HepG2 (cell line): ENCODE measurements at places on chromosomes 7 and 10. TPM values are rescaled to one million over a fixed set of nuclear protein-coding genes. Genes with fewer than 3 reads are reported as not detected.

- DNase-seq, result no peak
These were observed 362.9 kb downstream of the GFRA1 start for GRCh38 chr10:115909962-115910731.

DNA sequence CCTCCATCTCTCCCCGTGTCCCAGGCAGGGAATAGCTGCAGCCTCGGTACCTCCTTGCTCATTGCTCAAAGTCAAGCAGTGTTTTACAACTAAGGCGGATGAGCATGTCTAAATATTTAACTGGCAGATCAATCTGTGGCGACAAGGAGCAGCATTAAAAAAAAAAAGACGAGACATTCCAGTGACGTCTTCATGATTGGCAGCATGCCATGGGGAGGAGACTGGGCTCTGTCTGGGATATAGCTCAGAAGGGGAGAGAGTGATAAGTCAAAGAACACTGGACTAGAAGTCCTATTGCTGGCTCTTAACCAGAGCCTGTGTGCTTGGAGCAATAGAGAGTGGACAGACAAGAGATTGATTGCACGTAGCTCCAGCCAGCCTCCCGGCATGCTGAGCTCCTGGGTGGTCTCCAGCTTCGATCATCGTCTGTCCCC, 287.5 kb upstream of the PODXL start:
- DNase-seq, result no peak

DNA sequence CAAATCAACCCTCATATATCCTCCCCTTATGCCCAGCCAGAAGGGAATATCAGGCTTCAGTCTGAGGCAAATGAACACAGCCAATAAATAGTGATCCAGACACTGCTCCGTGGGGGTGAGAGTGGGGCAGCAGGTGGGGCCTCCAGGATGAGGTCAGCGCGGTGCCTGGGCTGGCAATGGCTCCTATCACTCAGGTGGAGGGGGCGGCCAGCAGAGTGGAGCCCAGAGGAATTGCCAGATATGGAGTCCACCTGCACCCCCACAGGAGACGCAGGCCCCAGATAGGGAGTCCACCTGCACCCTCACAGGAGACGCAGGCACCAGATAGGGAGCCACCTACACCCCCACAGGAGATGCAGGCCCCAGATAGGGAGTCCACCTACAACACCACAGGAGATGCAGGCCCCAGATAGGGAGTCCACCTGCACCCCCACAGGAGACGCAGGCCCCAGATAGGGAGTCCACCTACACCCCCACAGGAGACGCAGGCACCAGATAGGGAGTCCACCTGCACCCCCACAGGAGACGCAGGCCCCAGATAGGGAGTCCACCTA, 78.0 kb upstream of the PPP2R2D start:
- DNase-seq, result no peak

GRCh38 chr10:18830277-18830676, 171.0 kb downstream of the ARL5B start:
- no peak for DNase-seq

- peak; percentile 78 for DNase-seq
These were observed 73.9 kb downstream of the SH3PXD2A start for GRCh38 chr10:103781329-103782061.

DNA sequence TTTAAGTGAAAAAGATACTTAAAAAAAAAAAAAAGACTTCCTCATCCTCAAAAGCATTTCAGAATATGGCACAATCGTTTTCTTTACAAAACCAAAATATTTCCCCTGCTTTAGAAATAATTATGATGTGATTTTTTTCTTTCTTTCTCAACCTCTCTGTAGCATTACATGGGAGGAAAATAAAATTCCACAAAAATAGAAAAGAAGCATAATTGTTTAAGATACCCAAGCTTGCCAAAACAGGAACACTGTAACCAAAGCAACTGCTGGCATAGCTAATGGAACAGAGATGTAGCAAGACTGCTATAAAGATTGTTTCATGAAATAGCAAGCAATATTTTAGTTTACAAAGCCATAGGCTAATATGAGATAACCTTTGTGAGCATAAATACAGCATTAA, 75.6 kb upstream of the GPR22 start:
- no peak for DNase-seq

DNA sequence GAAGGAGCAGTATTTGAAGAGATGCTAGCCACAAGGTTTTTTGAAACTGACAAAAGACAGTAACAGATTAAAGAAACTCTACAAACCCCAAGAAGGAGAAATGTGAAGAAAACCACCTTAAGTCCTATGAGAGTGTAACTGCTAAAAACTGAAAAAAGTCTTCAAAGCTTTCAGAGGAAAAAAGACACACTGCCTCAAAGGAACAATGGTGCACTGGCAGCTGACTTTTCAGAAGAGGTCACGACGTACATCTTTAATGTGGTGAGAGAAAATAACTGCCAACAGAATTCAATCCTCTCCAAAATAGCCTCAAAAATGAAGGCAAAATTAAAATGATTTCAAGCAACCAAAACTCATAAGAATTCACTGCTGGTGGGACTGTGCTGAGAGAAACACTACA, 94.0 kb downstream of the VIPR2 start:
- DNase-seq, result no peak

DNA sequence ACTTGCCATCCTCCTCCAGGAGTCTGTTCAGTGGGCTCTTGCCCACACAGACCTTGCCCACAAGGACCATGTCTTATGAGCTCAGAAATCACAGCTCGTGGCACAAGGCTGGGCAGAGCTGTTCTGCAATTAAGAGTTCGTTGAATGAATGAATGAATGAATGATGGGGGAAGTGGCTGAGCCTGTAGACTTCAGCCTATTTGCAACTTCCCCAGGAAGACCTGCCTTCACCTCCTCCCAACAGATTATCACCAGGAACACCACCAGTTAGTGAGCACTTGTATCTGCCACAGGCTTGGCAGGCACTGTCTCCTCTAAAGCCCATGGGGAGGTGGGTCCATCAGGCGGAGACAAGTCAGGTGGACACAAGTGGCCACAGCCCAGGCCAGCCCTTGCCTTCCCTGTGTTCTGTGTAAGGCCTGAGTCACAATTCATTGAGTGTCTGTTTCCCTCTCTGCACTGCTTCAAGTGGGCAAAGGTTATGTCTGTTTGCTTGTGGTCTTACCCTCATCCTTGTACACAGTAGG, 1.8 kb upstream of the FGF8 start:
- no peak for DNase-seq

DNA sequence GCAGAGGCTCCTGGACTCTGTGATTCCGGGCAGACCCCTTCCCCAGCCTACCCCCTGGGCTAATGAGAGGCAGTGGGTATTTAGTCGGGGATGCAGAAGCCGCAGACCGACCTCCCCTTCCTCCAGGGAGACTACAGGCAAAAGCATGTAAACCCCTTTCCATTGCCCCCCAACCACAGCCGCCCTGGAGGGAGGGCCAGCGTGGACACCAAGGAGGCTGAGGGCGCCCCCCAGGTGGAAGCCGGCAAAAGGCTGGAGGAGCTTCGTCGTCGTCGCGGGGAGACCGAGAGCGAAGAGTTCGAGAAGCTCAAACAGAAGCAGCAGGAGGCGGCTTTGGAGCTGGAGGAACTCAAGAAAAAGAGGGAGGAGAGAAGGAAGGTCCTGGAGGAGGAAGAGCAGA, 39.0 kb upstream of the AGBL3 start:
- DNase-seq, result no peak

GRCh38 chr10:102418622-102419268, at the start of gene PSD:
TSS of gene PSD (minus strand) at chr10:102418785. CDS start at chr10:102417038, 1,747 bp downstream.
- no peak for DNase-seq

DNA sequence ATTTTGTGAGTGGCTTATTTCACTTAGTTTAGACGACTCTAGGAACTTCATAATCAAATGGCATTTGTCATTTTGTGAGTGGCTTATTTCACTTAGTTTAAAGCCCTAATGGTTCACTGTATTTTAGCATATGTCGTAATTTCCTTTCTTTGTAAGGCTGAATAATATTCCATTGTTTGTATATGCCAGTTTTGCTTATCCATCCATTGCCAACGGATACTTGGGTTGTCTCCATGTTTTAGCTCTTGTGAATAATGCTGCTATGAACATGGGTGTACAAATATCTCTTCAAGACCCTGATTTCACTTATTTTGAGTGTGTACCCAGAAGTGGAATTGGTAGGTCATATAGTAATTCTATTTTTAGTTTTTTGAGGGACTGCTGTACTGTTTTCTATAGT, 31.8 kb downstream of the DOCK1 start:
- no peak for DNase-seq

DNA sequence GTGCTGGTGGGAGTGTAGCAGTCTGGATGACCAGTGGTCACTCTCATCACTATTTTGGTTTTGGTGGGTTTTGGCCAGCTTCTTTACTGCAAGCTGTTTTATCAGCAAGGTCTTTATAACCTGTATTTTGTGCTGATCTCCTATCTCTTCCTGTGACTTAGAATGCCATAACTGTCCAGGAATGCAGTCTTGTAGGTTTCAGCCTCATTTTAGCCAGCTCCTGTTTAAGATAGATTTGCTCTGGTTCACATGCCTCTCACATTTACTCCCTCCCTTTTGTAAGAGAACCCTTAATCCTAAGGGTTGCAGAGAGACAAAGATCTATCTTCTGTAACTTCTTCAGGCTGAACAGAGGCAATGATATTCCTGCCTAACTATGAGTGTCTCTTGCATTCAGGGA, 51.2 kb upstream of the INHBA start:
- no peak for DNase-seq

DNA sequence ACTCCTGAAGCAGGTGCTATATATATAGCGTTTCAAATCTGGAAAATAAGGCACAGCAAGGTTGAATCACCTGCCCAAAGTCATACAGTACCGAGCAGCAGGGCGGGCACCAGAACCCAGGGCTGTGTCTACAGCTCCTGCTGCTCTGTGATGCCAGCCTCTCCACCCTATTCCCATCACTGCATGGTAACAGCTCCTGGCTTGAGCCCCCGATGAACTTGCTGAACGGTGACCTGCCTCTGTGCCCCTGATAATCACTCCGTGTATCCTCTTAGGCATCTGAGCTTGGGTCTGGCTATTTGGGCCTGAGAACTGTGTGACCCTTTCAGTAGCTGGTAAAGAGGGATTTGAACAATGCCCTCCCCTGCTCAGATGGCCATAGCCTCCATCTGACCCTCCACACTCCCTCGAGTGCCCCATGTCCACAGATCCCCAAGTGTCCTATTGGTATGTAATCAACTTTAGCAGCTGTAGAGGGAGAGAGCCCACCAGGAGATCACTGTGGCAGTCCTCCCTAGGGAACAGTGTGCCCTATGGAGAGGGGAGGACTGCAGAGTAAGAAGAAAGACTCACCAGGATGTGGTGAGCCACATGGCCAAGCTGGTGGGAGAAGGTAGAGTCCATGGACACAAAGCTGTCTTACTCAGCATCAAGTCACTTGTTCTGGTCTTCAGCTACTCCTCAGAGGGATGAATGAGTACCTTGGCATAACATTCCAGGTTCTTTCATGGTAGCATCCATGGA, 1.1 kb upstream of the ARHGAP22 start:
- DNase-seq, result no peak

DNA sequence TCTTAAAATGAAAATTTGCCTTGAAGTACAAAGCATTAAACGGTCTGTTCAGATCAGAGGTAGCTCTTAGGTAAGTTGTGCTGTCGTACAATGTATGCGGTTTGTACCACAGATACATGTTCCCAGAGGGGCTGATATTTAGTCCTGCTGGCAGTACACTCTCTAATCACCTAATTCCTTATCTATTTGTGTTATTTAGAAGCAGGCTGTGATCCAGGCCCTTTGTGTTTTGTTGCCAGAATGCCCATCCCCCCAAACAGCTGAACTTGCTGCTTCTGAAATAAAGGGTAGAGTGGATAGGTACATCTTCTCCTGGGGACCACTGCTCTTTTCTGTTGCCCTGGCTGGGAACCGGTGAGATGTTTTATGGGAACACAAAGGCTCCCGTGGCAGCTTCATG, 84.5 kb downstream of the SND1 start:
- no peak for DNase-seq

Gene THAP5
- polyA plus RNA-seq, result 3.6 and 4.0 TPM in 2 replicates

Gene RADIL
- 0.05 TPM in 2 replicates for polyA plus RNA-seq

Gene HABP2
- polyA plus RNA-seq, result 0.12 TPM in 2 replicates

Gene LRRC17
- polyA plus RNA-seq, result 0.66 and 0.67 TPM in 2 replicates

Gene RPP30
- 17.6 and 27.1 TPM in 2 replicates for polyA plus RNA-seq
